Astrocyte (in vitro differentiated cells and primary cell): ENCODE measurements at places on chromosomes 7 and 10. TPM values are rescaled to one million over a fixed set of nuclear protein-coding genes. Genes with fewer than 3 reads are reported as not detected.

CPA1 gene
- total RNA-seq = not detected in 2 replicates

- H3K27ac ChIP-seq = no peak overlapping the region
- DNase-seq = no peak
- peaks cover 5% of the 10 kb centered on the region for H3K4me1 ChIP-seq
- H3K4me3 ChIP-seq = no peak overlapping the region
- H3K27me3 ChIP-seq = peaks cover 95% of the 10 kb centered on the region
Observed at GRCh38 chr10:123148414-123149161, 652 bp downstream of the HMX2 start.

DNA sequence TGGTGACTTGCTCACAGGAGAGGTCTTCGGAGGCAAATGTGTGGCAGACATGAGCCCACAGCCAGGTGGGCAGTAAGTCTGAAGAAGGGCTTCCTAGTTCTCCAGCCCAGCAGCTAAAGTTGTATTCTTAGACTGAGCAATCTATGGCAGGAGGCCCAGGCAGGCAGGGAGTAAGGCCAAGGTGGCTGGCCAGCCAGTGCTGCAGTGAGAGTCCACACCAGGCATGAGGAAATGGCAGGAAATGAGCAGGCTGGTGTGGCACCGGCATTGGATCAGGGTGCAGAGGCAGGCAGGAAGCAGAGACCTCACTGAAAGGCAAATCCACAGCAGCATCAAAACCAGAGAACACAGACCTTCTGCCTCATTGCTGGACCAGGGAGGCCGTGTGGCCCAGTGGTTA is 84.6 kb upstream of the PDE1C start:
- peaks cover 19% of the 10 kb centered on the region for H3K4me1 ChIP-seq
- H3K36me3 ChIP-seq = no peaks in the 10 kb centered on the region
- DNase-seq = peak; percentile 25
- no peaks in the 10 kb centered on the region for H3K27me3 ChIP-seq

- peak; percentile 44 for DNase-seq
- H3K36me3 ChIP-seq = no peaks in the 10 kb centered on the region
- no peaks in the 10 kb centered on the region for H3K27me3 ChIP-seq
- H3K27ac ChIP-seq = peak overlapping the region; percentile 17
Observed at GRCh38 chr7:34069676-34070075, 164.3 kb downstream of the BMPER start.
